ENCODE measurements at places on chromosomes 1 and 21.

- no peak for DNase-seq
Measured at GRCh38 chr21:42722153-42722552, 68.7 kb downstream of the PDE9A start.

DNA sequence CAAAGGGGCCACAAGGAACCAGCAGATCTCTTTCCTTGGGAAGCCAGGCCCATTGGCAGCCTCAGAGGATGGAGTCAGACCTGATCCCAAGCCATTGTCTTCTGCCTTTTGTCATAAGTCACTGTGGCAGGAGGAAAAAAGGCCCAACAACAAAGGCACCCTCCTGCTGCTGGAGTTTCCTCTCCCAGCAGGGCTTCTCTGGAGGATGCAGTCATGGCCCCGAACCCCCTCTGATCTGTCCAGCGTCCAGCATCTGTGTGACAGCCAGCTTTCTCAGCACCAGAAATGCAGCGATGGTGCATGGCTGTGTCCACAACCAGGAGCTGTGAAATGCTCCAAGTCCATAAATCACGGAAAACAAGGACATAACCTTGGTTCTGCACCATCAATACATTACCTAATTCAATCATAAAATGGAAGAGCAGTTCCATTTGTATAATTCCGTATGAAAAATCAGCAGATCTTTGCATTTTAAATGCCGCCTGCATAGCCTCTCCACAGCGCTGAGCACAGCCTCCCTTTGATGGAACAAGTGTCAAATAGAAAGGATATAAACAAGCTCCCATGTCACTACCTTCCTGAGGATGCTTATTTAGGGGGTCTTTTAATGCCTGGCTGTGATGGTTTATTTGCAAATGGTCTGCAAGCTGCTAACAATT is 30.6 kb downstream of the AJAP1 start:
- DNase-seq = no peak

DNA sequence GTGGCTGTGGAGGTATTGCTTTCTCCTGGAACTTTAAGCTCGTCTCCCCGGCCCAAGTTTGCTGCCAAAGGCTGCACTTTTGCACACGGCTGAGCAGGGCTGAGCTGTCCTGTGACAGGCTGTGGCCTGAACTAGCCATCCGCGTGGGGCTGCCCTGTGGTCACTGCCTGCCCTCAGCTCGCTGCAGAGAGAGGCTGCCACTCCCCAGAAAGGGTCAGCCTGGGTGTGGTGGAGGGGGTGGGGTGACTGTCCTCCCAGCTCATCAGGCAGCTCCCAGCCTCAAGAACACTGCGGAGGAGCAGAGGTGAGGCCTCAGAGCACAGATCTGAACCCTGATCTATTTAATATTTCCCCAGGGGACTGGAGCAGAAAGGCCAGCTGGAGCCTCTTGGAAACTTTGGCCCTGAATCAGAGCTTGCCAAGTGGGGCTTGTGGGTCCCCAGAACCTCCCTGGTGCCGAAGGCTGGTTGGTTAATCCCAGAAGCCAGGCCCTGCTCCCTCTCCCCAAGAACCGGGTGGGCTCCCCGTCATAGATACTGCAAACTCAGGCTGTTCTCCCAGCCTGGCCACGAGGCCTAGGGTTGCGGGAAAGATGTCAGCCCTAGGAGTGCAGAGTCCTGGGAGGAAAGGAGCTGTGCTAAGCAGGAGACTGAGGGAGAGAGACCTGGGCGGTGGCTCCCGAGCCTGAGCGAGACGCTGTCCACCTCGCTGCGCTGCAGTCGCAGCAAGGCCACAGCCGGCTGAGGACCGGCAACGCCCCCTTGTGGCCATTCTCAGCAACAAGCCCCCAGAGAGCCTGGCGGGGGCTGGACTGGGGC is 125.1 kb upstream of the IPO9 start:
- peak; percentile 90 for DNase-seq

DNA sequence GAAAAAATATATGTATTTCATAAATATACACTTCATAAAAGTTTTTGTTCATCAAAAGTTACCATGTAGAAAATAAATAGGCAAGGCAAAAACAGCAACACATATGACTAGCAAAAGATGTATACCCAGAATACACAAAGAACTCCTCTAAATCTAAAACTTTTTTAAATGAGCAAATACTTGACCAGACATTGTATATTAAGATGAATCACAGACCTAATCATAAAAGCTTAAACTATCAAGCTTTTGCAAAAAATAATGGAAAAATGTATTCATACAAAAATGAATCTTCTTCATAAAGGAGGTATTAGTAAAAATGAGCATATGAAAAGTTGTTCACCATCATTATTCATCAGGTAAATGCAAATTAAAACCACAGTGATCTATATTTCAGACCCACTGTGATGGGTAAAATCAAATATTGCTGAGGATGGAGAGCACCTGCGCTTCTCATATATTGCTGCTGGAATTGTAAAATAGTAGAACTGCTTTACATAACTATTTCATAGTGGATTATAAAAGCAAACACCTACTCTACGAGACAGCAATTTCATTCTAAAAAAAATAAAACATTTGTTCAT is 78.3 kb upstream of the RGS1 start:
- DNase-seq = no peak

GRCh38 chr1:206723805-206724472 is 39.2 kb downstream of the MAPKAPK2 start:
- no peak for DNase-seq

DNA sequence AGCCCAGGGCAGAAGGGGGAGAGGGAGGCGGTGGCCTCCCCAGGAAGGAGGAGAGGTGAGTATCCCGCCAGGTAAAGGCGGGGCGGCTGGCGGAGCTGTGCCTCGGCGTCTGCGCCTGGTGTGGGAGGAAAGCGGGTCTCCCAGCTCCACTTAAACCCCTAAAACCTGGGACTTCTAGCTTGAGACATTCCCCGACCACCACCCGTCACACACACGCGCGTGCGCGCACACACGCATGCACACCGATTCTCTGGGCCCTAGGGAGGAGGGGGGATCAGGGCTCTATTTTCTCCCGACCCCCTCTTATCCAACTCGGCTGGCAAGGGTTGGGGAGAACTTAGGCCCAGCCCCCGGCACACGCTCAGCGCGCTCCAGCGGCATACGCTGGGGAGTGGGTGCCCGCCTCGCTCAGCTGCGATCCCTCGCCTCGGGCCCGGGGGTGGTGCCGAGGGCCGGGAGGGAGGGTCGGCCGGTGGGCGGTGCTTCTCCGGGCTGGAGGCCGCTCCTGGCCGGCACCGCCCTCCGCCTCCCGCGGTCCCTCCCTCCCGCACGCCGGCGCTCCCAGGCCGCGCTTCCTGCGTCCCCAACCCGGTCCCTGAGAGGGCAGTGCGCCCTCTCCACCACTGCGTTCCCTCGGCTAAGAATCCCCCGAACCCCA is at the start of gene TMEM51:
TMEM51 (plus strand) TSS at position 564 of the 658 bp plus-strand sequence. CDS start 61,341 bp downstream, outside the sequence.
- peak; percentile 87 for DNase-seq

- no peak for DNase-seq
Measured at GRCh38 chr1:170765712-170766330, 101.9 kb downstream of the PRRX1 start.

DNA sequence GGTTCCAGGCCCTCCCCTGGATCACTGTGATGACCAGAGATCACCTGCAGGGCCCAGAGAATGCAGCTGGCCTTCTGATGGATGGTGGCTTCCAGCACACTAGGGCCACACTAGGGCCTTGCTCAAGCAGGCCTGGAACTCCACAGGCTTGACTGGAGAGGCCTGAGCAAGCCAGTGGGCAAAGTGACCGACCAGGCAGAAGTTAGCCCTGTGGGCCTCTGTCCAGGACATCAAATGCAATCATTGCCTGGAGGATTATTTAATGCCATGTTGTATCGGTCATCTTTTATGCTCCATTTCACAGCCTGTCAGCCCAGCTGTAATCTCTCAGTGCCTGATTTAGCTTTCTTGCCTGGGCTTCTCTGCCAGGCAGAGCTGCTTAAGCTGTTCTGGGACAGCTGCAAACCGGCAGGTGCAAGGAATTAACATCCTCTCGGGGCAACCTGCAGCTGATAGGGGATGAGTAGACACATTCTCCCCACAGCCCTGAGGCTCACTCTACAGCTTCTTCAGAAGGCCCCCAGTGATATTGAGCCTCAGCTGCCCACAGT is 17.7 kb downstream of the NENF start:
- peak; percentile 73 for DNase-seq
